SW 1271 (cell line): ENCODE measurements at places on chromosomes 13 and 19.
A peak's percentile ranks its signal among the peaks of the same experiment; 100 is the strongest.

GRCh38 chr13:39201180-39201579 is 162.9 kb downstream of the NHLRC3 start:
- no peak for DNase-seq

DNA sequence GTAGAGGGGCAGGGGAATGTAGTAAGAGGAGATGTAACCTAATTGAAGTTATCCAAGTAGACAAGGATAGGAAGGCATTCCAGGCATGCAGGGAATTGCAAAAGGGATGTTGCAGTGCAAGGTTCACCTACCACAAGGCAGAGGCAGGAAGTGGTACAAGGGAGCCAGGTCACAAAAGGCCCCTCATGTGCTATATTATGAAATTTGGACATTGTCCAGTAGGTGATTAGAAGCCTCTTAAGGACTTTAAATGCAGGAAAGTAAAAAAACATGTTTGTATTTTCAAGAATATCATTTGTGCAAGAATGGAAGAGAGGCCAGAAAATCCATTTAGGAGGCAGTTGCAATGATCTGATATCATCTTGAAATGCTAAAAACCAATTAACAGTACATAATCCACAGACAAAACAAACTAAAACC is 111.4 kb downstream of the FRY start:
- DNase-seq = no peak

GRCh38 chr13:21147827-21148226 is 28.5 kb downstream of the SKA3 start:
- no peak for DNase-seq

DNA sequence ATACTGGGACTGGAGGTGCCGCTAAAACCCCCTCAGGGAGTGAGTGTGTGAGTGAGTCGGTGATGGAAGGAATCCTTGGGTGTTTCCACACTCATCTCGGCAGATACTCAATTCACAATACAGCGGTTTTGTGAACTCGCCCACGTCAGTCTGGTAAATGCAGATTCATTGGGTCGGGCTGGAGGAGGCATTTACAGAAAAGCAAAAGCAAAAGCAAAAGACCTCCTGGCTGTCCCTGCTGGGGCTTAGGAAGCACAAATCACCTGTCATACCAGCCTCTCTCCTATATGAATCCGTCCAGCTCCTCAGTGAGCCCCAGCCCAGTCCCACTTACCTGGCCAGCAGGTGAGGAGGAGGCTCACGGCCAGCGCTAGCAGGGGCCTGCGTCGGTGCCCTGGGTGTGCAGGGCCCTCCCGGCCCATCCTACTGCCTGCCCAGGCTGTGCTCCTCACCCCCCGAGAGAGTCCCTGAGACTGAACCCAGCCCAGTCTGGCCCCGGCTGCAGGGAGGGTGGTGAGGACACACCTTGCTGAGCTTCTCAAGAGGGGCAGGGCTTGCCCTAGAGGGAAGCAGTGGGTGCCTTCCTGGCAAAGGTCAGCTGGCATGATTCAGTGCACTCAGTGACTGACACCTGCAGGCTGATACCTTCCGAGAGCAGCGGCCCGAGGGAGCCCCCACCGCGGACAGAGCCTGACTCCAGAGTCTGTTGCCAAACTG is at the start of gene MUC16:
Gene MUC16 (minus strand): TSS at position 475 of the 717 bp plus-strand sequence.
- no peak for DNase-seq

DNA sequence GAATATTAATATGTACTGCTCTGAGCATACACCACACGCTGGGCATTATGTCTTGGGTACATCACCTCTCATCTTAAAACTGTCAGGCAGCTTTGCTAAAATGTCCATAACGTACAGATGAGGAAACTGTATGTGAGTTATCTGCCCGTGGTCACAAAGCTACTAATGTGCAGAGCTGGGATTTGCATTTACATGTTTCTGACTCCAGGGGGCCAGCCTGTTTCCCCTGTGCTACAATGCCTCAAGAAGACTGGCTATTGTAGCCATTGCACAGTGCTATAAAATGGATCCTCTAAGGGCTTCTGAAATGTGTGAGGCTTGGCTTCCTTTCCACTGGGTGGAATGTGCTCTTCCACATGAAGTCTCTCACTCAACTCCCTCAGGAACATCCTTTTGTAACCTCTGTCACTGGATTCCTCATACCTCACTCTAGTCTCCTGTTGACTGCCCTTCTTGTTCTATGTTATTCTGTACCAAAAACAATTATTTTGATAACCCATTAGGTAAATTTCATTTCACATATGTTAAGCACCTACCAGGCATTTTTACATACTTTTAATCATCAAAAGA is 95.6 kb upstream of the HTR2A start:
- peak; percentile 36 for DNase-seq

DNA sequence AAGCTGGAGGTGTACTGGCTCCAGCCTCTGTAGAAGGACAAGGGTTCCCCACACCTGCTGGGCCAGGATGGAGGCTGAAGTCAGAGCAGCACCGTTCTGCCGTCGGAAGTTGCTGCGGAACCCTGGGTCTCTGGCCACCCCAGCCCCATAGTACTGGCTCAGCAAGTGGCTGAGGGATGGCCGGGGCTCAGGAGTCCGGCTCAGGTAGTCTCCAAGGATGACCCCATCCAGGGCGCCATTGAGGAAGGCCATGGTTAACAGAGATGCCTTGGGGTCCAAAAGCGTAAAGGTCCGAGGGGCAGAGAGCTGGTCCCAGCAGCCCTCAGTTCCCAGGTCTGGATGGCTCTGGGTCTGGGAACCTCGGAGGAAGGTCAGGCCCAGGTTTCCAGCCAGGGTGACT is 3.7 kb downstream of the PGLYRP2 start:
- no peak for DNase-seq

DNA sequence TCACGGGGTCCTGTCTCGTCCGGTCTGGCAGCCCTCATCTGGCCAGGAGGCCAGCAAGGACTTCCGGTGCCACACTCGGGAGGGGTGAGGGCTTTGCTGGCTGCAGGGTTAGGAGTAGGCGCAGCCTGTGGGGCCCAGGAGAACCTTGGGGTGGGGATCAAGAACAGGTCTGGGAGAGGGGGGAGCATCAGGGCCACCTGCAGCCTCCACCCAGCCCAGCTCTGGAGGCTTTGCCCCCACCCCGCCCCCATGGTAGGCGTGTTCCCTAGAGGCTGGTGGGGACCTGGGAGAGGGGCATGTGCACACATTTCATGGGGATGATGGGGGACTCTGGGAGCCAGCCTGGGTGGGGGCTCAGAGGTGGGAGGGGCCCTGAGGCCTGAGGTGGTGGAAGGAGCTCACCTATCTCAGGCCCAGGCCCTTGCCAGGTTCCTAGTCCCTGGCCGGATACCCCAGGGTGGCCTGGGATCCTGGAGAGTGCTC is 23.3 kb downstream of the WTIP start:
- no peak for DNase-seq

- no peak for DNase-seq
Measured at GRCh38 chr19:51026554-51026831, at the start of gene KLK11. Gene KLK11, minus strand, starts transcription at chr19:51026616. Its CDS starts 985 bp downstream, at chr19:51025631.

GRCh38 chr13:95527955-95528354 is 24.6 kb upstream of the CLDN10 start:
- no peak for DNase-seq
